ENCODE measurements at places on chromosomes 1 and 21. TPM values are rescaled to one million over a fixed set of nuclear protein-coding genes. Genes with fewer than 3 reads are reported as not detected.

Gene AADACL3
- total RNA-seq: not detected

- DNase-seq: no peak
Observed at GRCh38 chr1:83075107-83075506, 923.8 kb downstream of the TTLL7 start.

DNA sequence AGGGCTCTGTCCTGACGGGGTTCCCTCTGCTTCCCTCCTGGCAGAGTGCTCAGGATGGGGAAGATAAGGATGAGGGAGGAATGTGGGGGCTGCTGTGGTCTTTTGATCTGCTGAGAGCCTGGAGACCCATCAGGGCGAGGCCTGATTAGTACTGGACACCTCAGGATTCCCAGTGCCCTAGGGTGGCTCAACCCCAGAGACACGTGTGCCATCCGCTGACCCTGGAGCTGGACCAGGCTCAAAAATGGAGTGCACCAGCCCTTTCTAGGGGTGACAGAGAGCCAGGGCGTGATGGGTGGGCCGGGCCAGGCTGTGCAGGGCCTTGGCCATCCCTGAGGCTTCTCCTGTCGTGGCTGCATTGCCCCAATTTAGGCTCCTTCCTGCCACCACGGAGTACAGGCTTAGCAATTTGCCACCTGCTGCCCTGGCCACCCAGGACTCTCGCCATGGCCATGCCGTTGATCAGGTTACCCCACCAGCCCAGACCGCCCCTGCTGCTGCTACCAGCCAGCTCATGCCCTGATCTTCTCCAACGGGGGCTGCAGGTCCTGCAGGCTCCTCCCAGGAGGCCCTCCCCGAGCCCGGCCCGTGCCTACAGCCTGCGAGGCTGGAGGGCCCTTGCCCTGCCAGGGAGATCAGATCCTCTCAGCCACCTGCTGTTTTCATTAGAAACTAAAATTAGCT, 9.5 kb downstream of the WNT4 start:
- DNase-seq: no peak

DNA sequence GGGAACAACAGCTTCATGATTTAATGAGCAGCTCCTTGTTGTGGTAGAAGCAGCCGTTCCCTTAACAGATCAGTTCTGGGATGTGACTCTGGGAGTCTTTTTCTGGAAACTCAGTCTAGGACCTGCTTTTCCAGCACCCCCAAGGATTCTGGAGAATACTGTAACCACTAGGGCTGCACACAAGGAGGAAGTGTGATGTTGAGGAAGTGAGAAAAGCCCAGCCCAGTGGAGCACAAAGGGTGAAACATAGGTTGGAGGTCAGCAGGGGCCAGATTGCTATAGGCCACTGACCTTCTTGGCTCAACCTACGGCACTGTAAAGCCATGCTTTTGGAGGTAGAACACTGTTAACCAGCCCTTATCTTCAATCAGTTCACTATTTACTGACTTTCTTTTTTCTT, 10.1 kb upstream of the PLA2G5 start:
- no peak for DNase-seq

- no peak for DNase-seq
Observed at GRCh38 chr1:218242171-218242570, 42.9 kb upstream of the RRP15 start.

Data from mucosa of descending colon (tissue), 3 donors.